Inflammatory macrophage treated with lipopolysaccharide for 1 hour (primary cell): ENCODE measurements at places on chromosomes 2 and 18.

DNA sequence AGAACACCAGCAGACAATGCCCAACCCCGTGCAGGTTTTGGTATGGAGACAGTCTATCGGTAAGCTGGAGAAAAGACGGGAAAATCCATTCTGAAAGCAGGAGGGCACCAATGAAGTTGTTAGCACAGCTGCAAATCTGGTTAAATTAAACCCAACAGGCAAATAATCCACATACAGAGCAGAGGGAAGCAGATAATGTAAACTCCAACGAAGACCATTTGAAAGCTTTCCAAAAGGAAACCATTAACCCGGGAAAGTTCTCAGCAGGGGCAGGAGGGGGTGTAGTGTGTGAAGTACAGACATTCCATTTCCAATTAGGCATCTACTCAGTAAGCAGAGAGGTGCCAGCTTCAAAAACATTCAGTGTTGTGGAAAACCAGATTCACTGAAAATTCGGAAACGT, 10.3 kb downstream of the EDAR start:
- no peak for DNase-seq

DNA sequence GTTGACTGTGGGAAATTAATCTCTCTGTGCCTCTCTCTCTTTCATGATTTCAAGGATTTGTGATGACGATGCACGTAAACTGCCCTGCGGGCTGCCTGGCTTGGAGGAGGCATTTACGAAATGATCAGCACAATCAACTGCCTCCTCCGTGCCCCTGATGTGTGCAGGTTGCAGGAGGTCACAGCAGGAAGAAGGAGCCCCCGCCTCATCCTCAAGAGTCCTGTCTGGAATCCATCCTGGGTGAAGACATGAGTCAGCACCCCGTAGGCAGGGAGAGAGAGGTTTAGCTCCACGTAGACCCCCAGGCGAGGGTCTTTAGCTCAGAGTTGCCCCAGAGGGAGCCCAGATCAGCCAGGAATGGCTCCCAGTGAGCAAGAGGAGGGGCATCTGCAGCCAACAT, 17.1 kb upstream of the TEX51 start:
- DNase-seq: no peak

- DNase-seq: no peak
Observed at GRCh38 chr2:195308163-195308562, 348.9 kb upstream of the SLC39A10 start.

- no peak for DNase-seq
Observed at GRCh38 chr2:189013671-189014448, 39.7 kb downstream of the COL3A1 start.

DNA sequence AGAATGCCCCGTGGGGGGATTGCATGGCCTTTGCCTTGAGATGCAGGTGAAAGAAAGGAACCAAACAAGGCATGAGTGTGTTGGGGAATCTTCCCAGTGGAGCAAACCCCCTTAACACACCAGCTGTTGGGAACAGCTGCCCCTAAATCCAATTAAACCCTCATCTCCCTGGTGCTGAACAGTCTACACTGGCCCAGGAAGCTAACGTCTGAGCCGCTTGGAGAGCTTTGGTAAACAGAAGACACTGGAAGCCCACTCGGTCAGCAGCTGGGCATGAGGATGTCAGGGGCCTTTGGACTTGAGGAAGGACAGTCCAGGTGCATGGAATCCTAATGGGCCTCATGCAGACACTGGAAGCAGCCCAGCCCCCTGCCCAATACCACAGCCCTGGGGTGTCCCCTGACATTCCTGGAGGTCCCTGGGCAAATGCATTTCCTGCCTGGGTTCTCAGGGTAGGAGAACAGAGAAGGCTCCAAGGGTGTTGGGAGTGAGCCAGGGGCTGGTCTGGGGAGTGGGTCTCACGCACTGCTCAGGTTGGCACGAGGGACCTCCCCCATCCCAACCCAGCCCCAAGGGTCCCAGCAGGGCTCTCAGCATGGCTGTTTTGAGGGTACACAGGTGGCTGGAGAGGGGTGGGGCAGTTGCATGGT, 37.7 kb downstream of the GBX2 start:
- no peak for DNase-seq

DNA sequence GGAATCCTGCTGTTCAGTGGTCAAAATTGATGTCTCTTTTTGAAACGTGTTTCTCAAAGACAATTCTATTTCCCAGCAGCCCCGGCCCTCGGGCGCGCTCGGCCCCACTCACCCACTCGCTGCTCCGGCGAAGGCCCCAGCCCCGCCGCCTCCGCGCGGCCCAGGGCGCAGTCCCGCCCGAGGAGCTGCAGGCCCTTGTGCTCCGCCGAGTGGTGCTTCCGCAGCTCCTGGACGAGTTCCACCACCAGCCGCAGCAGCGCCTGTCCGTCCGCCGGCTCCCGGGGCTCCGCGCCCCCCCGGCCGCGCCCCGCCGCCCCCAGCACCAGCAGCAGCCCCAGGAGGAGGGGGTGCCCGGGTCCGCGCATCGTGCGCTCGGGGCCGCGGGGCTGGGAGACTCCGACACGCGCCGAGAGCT, 413 bp downstream of the ALKAL2 start:
- no peak for DNase-seq

GRCh38 chr2:196166876-196167275, 4.5 kb downstream of the STK17B start:
- peak; percentile 27 for DNase-seq

DNA sequence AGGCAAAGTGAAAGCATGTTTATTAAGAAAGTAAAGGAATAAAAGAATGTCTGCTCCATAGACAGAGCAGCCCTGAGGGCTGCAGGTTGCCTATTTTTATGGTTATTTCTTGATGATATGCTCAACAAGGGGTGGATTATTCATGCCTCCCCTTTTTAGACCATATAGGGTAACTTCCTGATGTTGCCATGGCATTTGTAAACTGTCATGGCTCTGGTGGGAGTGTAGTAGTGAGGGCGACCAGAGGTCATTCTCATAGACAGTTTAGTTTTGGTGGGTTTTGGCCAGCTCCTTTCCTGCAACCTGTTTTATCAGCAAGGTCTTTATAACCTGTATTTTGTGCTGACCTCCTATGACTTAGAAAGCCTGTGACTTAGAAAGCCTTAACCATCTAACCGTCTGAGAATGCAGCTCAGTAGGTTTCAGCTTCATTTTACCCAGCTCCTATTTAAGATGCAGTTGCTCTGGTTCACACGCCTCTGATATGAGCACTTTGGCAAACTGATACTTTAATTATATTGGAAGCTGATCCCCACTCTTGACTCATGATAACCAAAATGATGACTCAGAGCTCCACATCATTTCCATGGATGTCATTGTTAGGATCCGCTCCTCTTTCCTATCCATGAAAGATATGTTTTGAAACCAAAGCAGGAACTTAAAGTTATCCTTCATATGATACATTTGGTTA, 14.5 kb upstream of the ERMN start:
- DNase-seq: no peak

DNA sequence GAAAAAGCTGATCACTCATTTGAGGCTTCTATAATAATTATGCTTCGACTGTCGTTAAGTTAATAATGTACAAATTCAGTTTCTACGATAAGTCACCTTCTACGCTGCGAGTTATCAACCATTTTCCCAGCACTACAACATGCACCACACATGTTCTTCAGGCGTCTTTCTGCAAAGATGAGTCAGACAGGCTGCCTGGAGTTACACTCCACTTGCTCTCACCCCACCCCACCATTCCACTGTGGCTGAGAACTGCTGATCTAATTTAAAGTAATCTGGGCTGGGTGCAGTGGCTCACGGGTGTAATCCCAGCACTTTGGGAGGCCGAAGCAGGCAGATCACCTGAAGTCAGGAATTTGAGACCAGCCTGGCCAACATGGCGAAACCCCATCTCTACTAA, 218.6 kb downstream of the DYM start:
- DNase-seq: no peak

GRCh38 chr2:219300022-219300421, 9.2 kb downstream of the PTPRN start:
- DNase-seq: no peak

DNA sequence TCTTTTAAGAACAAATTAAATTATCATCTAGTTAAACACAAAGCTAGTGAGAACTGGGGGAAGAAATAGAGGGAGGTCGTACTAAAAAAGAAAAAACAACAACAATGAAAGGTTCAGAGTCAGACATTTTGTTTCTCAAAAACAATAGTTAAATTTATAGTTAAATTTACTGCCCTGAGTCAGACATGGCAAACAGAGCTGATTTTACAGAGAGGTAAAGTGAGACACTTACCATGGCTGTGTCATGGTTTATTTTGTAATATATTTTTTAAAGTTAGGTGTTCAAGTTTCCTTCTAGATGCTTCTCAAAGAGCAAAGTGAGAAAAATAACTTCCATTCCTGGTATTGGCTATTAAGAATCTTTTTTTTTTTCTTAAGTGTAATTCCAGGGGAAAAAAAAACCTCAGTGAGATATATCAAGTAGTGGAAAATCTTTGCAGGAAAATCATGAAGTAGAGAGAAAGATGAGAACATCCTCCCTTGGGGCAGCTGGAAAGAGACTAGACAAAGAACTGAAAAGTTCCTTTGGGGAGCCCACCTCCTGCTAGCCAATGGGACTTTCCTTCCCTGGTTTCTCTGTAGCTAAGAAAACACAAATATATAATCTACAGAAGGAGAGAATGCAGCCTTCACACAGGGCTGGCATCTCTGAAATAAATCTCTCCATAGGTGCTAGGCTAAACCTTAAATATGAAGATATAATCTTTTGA, 12.3 kb downstream of the KLF7 start:
- DNase-seq: no peak

DNA sequence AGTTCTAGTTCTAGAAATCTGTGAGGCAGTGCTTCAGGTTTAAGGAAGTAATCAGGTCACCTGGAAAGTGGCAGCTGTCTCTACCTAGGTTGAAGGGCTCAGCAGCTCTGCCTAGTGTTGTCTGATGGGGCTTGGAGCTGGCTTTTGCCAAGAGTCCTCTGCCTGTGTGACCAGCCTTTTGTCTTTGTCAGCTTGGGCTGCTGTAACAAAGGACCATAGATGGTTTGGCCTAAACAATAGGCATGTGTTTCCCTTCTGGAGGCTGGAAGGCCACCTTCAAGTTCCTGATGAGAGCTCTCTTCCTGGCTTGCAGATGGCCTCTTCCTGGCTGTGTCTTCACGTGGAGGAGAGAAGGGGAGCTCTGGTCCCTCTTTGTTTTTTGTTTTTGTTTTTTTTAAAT, 13.3 kb downstream of the UBE2F start:
- DNase-seq: no peak

- no peak for DNase-seq
Observed at GRCh38 chr18:76353500-76353899, 141.5 kb downstream of the ZNF516 start.

DNA sequence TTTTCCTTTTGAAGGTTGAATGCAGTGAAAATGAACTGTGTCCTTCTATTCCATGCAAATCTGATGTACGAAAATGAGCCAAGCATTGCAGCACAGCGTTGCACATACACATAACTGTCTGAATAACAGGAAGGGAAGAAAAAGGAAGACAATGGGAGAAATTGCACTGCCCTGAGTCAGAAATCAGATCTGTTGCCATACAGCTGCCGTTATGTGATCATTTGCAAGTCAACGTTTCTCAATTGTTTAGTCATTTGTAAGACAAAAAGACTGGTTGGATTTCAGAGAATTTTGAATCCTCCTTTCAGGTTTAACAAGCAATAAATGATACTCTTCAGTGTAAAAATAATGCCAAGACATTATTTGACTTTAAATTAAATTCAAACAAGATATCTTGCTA, 284.1 kb downstream of the DSEL start:
- DNase-seq: peak; percentile 8

DNA sequence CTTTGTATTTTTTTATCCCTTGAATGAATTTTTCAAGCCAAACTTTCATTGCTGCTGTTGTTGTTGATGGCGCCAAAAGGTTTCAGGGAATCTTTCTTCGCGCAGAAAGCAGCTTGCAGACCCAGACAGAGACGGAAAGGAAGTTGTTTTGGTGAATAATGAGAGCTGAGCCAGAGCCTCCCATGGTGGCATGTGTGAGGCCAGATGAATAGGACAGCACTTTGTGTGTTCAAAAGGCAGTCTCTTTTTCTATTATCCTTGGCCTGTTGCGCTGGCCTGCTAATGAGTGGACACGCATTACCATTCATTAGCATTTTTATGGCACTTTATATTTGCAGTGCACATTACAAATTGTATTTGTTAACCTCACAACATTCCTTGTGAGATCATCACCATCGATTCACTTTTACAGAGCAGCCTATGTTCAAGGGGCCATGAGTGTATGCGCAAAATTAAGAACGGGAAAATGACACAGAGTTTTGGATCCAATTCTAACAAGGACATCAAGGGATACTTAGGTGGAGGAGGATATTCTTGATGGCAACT, 754.7 kb downstream of the BCL11A start:
- DNase-seq: no peak

GRCh38 chr2:144320491-144320890, 199.4 kb downstream of the ZEB2 start:
- no peak for DNase-seq

DNA sequence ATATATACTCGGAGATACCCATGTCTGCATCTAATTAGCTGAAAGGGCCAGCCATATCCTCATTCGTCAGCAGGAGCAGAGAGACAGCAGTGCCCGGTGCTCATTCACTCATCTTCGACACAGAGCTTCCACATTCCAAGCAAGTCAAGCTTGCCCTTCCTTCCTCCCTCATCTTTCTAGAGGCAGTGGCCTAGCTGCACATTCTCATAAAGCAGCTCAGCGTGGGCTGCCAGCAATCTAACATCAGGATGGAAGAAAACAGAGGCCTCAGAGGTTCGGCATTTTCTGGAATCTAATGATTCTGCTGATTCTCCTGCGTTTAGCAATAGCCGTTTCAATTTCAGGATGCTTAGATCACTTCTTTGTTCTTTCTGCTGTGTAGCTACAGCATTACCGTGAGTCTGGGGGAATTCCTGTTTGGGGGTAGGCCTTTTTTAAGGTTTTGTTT, 68.8 kb downstream of the CLHC1 start:
- no peak for DNase-seq

GRCh38 chr18:50870138-50870845, 8.6 kb upstream of the ME2 start:
- no peak for DNase-seq

GRCh38 chr2:225464346-225465025, 65.0 kb downstream of the NYAP2 start:
- peak; percentile 4 for DNase-seq

DNA sequence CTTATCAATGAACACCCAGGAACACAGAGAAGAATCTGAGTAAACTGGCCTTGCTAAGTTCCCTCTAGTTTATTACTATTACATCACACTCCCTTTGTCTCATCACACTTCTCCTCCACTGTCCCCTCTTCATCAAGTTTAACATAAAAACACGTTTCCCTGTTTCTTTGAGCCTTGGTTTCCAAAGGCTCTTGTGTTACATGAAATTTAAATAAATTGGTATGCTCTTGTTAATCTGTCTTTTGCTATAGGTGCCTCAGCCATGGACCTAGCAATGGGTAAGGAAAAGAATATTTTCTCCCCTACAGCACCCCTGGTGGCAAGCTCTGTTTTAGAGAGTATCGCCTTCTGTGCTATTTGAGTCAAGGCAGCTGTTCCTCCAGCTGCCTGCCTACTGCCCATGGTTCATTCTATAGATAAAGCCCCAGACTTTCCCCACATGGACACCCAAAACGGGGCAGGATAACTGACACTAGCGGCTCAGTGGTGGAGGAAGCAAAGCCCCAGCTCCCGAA, 31.8 kb downstream of the TGIF1 start:
- DNase-seq: peak; percentile 49
